ENCODE measurements at places on chromosomes 2 and 18.

- peak overlapping the region; percentile 16 for H3K27ac ChIP-seq
- H3K36me3 ChIP-seq, result no peaks in the 10 kb centered on the region
- peaks cover 12% of the 10 kb centered on the region for H3K4me1 ChIP-seq
- H3K27me3 ChIP-seq, result no peaks in the 10 kb centered on the region
- no peak overlapping the region for H3K4me3 ChIP-seq
- peak; percentile 89 for DNase-seq
Observed at GRCh38 chr2:175832866-175833265, 169.2 kb downstream of the LNPK start.

- H3K4me3 ChIP-seq, result peak overlapping the region; percentile 58
- H3K36me3 ChIP-seq, result no peaks in the 10 kb centered on the region
- peak overlapping the region; percentile 93 for H3K27ac ChIP-seq
- no peak for DNase-seq
Observed at GRCh38 chr18:35497027-35497369, 762 bp downstream of the INO80C start.

GRCh38 chr2:221170548-221170947, 401.6 kb downstream of the EPHA4 start:
- no peaks in the 10 kb centered on the region for H3K27me3 ChIP-seq
- no peak overlapping the region for H3K27ac ChIP-seq
- DNase-seq, result no peak
- no peaks in the 10 kb centered on the region for H3K4me1 ChIP-seq
- H3K36me3 ChIP-seq, result no peaks in the 10 kb centered on the region

DNA sequence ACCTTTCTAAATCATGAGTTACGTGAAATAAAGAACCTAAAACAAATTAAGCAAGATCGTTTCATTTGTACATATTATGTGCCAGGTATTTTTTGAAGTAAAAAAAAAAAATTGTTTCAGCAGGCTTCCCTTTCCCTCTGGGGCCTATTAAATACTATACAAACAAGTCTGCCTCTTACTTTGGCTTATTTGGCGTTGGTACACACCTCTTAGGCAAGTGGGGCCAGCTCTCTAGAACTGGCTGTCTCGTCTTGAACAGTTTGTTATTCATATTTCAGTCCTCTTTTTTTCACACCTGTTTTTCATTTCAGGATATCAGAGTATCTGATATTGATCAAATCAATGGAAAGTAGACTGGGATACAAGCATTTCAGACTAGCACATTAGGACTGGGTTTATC, 27.4 kb upstream of the PPP3R1 start:
- DNase-seq, result no peak
- peaks cover 3% of the 10 kb centered on the region for H3K4me1 ChIP-seq
- no peaks in the 10 kb centered on the region for H3K27me3 ChIP-seq
- no peak overlapping the region for H3K4me3 ChIP-seq
- no peaks in the 10 kb centered on the region for H3K36me3 ChIP-seq
- H3K27ac ChIP-seq, result no peak overlapping the region

- DNase-seq, result no peak
- H3K4me1 ChIP-seq, result peaks cover 11% of the 10 kb centered on the region
- H3K27ac ChIP-seq, result no peak overlapping the region
- no peaks in the 10 kb centered on the region for H3K36me3 ChIP-seq
Observed at GRCh38 chr2:236547725-236548124, 21.9 kb upstream of the ACKR3 start.

DNA sequence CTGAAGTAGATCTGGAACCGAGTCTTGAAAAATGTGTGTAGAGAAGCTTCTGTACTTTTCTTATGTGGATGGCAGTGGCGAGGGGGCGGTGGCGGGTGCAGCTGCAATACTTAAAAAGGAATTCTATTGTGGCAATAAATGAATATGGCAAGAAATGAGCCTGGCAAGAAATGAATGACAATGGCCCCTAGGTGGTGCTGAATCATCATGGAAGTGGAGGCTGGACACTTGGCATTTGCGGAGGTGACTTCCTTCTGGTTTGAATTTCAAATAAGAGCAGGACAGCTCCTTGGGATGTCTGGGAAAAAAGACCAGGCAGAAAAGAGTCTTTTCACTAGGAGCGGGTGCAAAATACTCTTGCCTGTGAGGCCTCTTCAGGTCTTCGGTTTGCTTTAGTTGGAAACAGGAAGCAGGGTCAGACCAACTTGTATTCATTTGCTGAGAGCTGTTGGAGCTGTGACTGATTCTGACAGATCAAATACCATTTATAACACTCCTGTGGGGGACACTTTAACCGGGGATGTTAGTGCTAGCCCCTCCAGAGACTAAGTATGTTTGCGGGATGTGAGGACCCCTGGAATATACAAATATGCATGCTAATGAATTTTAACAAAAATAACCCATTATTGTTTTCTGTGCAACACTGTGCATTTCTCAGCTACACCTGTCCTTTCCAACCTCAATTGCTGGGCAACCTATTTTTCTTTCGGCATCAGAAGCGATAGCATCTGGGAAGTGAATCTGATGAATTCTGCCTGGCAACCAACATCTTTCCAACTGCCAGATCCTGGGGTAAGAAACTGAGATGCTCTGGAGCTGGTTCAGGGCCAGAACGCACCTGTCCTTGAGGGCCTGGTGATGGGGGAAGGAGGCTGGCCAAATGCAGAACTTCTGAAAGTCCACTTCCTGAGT, 35.4 kb downstream of the FASTKD2 start:
- H3K36me3 ChIP-seq, result peaks cover 4% of the 10 kb centered on the region
- H3K4me1 ChIP-seq, result peaks cover 15% of the 10 kb centered on the region
- no peak overlapping the region for H3K4me3 ChIP-seq
- H3K27me3 ChIP-seq, result no peaks in the 10 kb centered on the region

DNA sequence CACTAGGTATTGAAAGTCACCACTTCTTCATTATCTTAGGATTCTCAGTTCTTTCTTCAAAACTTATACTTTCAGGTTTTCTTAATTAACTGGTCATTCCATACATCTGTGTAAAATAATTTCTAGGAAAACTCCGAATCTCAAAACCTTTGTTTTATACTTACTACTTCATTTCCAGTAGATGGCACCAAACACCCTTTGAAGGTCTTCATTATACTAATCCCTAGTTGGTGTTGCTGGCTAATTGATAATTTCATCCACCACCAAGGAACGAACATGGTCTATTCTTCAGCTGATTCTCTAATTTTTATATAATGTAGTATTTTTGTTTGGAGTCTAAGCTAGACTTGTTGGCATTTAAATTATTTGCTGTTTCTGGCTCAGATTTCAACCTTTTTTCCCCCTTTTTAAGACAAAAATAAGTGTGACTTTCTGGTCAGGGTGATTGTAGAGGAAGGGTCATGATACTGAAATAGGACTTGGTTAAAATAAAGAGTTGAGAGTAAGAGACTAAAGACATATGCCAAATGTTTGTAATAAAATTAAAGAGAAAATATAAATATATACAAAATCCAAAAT, 2.8 kb upstream of the MXD1 start:
- no peak overlapping the region for H3K4me3 ChIP-seq
- no peaks in the 10 kb centered on the region for H3K27me3 ChIP-seq
- DNase-seq, result peak; percentile 78
- peak overlapping the region; percentile 33 for H3K27ac ChIP-seq

DNA sequence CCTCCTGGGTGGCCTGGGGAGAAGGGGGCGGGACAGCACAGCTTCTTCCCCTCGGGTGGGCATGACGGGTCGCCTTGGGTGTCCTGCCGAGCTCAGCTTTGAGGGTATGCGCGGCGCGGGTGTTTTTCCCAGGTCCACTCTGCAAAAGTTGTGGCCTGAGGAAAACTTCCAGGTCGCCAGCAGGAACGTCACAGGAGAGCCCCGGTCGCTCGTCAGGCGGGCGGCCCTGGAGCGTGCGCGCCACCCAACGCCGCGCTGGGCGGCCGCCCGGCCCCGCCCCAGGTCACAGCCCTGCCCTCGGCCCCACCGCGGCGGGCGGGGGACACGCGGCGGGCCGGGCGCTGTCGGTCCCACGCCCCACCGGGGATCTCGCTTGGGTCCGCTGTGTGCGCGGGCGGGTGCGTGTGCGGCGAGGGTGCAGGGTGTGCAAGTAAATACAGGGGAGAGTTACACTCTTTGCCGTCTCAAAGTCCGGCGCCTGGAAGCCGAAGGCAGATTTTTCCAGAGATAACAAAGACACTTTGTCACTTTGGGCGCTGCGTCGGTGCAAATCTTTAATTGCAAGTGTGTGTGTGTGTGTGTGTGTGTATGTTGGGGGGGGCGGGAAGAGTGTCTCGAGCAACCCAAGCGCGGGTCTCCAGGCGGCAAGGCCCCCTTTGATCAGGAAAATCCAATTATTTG, 616 bp upstream of the SP5 start:
- no peaks in the 10 kb centered on the region for H3K36me3 ChIP-seq
- DNase-seq, result no peak
- H3K27me3 ChIP-seq, result peaks cover 83% of the 10 kb centered on the region

- no peaks in the 10 kb centered on the region for H3K27me3 ChIP-seq
- H3K4me1 ChIP-seq, result no peaks in the 10 kb centered on the region
- DNase-seq, result no peak
- H3K36me3 ChIP-seq, result peaks cover 3% of the 10 kb centered on the region
- H3K27ac ChIP-seq, result no peak overlapping the region
- no peak overlapping the region for H3K4me3 ChIP-seq
Observed at GRCh38 chr18:69992776-69993175, 45.1 kb upstream of the CD226 start.

DNA sequence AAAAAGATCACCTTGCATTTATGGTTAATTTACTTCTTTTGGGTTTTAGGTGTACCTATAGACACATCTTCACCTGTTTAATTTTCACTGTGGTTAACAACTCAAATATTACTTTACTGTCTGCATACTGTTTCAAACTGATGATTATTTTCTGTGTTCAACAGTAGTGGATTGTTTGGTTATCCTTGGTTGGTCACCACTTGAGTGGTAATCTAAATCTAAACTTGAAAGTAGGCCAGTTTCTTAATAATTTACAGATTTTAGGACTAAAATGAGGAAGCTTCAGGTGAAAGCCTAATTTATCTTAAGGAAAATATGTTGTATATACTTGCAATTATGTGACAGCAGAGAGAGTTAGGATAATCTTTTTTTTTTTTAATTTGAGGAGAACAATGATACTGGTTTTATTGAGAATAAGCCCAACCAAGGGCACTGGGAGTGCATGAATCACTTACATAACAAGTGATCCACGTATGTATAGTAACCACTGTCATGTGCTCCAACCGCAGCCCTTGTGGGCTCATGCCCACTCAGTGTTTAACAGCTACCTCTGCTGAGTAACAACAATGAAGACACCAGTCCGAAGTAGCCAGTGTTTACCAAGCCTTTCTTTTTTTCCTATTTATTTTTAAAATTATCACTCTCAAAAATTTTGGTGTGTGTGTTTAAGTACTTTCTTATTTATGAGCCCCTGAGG, 31.0 kb upstream of the WDSUB1 start:
- H3K4me1 ChIP-seq, result no peaks in the 10 kb centered on the region
- H3K27ac ChIP-seq, result no peak overlapping the region
- H3K27me3 ChIP-seq, result no peaks in the 10 kb centered on the region

DNA sequence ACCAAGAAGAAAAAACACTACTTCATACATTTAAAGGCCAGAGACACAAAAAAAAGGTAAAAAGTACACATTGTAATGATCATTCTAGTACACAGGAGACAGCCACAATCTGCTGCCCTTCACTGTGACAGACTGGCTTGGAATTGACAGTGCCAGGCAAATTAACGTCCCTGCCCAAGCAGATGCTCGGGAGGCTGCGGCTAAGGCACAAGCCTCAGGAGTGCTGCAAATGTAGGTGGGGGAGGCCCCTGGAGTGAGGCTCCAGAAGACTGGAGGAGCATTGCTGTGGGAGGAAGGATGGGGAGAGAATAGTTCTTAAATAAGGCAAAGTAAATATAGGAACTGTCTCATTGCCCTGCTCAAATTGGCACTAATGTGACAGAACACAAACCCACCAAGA, 18.6 kb downstream of the ERCC3 start:
- H3K27me3 ChIP-seq, result no peaks in the 10 kb centered on the region
- no peaks in the 10 kb centered on the region for H3K4me1 ChIP-seq
- DNase-seq, result no peak
- no peak overlapping the region for H3K27ac ChIP-seq
- no peak overlapping the region for H3K4me3 ChIP-seq
- peaks cover 86% of the 10 kb centered on the region for H3K36me3 ChIP-seq

- no peaks in the 10 kb centered on the region for H3K4me1 ChIP-seq
- peak; percentile 77 for DNase-seq
- H3K36me3 ChIP-seq, result no peaks in the 10 kb centered on the region
- no peak overlapping the region for H3K4me3 ChIP-seq
Observed at GRCh38 chr2:188042412-188042811, 249.3 kb upstream of the GULP1 start.

DNA sequence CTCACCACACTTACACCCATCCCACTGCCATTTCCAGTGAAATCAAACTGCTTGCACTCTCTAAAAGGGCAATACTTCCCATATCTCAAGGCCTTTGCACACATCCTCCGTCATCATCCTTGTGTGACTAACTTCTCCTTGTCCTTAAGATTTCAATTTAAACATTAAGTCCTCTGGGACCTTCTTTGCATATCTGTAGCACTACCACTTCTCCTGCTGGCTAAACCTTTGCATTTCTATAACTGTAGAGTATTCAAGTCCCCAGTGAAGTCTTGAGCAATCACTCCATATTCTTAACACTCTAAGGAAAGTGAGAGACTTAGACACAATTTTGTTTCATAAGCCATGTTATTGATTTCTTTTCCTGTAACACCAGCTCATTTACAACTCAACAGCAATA, 136.8 kb upstream of the EPHA4 start:
- H3K4me1 ChIP-seq, result no peaks in the 10 kb centered on the region
- H3K27me3 ChIP-seq, result no peaks in the 10 kb centered on the region
- H3K4me3 ChIP-seq, result no peak overlapping the region
- H3K27ac ChIP-seq, result no peak overlapping the region

- H3K4me1 ChIP-seq, result peaks cover 15% of the 10 kb centered on the region
- H3K36me3 ChIP-seq, result no peaks in the 10 kb centered on the region
- no peak for DNase-seq
Observed at GRCh38 chr2:127422559-127423477, 4.6 kb downstream of the PROC start.

DNA sequence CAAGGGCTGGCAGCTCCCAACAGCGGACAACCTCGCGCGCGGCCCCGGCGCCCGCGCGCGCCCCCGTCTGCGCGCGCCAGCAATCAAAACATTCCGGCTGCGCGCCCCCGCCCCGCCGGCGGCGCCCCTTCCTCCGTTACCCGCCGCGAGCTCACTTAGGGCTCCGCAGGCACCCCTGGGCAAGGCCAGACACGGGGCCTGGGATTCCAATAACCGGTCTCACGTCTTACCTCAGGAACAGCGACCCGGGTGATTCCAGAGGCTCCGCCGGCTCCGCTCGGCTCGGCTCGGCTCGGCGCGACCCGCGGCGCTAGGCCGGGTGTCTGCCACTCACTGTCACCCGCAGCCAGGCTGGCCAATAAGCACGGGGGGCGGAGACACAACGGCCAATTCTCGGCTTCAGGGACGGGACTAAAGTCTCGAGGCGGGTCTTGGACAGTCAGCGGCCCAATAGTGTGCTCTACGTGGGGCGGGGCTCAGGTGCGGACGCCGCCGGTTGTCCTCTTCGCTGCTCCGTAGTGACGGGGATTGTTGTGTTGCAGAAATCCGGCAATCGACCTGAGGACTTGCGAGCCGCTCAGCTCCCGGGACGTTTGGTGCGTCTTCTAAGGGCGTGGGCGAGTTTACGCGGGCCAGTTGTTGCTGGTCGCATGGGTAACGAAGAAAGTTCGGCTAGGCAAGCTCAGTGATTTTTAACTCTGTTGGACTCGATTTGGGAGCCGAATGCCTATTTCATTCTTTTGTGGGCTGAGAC, at the start of the genes ANKZF1 and ATG9A:
TSS of gene ANKZF1 (plus strand) at position 502 of the 754 bp plus-strand sequence. CDS start 452 bp downstream, outside the sequence.
TSS of gene ATG9A (minus strand) at position 332 of the 754 bp plus-strand sequence. CDS start 1,612 bp downstream, outside the sequence.
- H3K36me3 ChIP-seq, result peaks cover 52% of the 10 kb centered on the region
- no peaks in the 10 kb centered on the region for H3K27me3 ChIP-seq
- H3K27ac ChIP-seq, result peak within 1 kb of the TSS; percentile 96

Measured in muscle of leg (tissue), 16 donors.